Muscle of arm (tissue), 14 donors: ENCODE measurements at places on chromosomes 16 and 17. TPM values are rescaled to one million over a fixed set of nuclear protein-coding genes. Genes with fewer than 3 reads are reported as not detected.

DNA sequence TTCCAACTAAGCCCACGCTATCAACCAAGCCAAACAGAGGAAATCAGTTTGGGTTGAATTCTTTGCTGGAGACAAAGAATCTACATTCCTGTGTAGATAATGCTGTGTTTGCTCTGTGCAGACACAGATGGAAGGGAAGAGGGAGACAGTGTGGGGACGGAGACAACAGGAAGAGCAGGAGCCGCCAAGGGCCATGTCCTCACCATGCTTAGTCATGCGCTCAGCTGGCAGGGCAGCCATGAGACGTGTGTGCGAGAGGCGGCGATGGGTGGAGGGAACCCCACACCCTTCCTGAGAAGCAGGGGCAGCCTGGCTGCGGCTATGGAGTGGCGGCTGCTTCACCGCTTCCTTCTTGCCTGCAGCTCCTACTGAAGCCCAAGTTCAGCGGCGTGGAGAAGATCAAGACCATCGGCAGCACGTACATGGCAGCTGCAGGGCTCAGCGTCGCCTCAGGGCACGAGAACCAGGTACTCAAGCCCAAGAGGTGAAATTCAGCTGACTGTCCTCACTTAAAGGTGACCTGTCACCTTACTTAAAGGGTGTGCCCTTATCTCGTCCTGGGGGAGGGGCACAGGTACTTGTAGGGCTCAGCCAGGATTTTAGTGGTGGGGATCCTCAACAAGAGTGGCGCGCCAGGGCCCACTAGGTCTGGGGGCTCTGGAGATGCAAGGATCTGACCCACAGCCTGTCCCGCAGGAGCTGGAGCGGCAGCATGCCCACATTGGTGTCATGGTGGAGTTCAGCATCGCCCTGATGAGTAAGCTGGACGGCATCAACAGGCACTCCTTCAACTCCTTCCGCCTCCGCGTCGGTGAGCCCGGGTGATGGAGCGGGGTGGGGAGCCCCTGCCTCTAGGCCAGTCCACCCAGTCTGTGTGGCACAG, 47.5 kb downstream of the ADCY7 start:
- DNase-seq: no peak

DNA sequence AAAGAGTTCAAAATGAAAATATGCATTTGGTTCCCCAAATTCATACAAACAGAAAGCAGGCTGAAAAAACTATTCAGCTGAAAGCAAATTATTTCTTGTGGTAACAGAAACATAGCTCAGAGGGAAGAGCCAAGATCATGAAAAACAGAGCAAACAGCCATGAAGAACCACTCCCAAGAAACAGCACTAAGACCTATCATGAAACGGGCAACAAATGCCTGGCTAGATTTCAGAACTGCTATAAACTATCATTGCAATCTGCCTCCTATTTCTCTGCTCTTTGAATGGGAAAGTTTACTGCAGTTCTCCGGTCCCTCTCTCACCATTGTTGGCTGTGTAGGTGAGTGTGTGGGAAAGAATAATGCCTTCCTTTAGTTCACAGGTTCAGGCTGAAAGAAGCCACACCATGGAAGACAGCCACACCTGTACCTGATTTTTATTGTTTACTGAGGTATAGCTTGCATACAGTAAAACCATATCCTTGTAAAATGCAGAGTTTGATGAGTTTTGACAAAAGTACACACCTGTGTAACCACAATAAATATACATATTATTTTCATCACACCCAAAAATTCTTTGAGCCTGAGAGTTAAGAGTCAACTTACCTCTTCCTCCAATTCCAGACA, 48.2 kb downstream of the CEP112 start:
- no peak for DNase-seq

DNA sequence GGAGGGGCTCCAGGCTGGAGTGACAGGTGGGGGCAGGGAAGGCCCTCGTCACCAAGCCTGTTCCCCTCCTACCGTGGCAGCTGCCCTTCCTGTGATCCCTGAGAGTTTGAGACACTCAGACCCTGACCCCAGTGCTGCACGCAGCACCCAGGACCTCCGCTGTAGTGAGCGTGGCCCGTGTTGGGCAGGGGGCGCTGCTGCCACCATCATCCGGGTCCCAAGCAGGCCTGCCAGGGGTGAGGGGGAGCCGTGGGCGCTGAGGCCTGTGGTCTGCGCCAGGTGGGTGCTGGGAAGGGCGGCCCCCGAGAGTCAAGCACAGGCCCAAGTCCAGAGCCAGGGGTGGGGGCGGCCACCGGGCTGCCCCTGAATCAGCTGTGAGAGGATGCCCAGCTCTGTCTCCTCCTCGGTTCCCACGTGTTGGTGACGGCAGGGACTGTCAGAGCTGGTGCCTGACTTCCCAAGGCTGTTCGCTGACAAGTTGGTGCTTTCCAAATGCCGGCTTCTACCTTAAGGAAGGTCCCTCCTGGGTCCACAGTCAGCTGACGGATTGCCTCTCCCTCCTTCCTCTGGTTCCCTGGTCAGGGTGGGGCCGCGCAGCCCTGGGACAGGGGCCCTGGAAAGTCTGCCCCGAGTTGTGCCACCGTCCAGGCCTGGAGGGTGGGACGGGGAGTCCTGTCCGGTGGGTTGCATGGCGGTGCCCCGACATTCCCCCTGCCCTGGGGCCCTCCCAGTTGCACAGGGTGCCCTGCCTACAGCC, 31.1 kb downstream of the TPSG1 start:
- DNase-seq: no peak

DNA sequence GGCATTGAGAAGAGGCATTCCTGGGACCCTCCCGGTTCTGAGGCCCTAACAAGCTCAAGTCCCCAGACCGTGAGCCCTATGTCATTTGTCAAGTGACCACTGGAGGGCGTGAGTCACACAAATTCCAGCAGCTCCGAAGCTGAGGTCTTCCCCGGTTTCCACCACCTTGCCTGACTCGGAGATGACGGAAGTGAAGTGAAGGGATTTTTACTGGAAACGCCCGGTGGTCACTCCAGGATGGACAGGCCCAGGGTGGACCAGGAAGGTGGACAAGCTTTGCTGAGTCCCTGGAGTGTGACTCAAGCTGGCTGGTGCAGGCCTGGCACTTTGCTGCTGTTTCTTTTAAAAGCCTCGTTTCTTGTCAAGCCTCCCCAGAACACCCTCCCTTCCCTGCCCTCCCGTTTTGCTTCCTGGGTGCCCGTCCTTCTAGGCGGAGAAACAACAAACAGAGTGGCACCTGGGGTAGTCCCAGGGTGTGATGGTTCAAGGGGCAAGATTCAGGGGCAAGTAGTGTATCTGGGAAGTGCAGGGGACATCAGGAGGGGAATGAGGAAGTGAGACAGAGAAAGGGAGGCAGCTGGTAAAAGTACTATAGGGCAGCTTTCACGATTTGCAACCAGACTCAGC, 5.3 kb upstream of the NOS2 start:
- DNase-seq: peak; percentile 90

DNA sequence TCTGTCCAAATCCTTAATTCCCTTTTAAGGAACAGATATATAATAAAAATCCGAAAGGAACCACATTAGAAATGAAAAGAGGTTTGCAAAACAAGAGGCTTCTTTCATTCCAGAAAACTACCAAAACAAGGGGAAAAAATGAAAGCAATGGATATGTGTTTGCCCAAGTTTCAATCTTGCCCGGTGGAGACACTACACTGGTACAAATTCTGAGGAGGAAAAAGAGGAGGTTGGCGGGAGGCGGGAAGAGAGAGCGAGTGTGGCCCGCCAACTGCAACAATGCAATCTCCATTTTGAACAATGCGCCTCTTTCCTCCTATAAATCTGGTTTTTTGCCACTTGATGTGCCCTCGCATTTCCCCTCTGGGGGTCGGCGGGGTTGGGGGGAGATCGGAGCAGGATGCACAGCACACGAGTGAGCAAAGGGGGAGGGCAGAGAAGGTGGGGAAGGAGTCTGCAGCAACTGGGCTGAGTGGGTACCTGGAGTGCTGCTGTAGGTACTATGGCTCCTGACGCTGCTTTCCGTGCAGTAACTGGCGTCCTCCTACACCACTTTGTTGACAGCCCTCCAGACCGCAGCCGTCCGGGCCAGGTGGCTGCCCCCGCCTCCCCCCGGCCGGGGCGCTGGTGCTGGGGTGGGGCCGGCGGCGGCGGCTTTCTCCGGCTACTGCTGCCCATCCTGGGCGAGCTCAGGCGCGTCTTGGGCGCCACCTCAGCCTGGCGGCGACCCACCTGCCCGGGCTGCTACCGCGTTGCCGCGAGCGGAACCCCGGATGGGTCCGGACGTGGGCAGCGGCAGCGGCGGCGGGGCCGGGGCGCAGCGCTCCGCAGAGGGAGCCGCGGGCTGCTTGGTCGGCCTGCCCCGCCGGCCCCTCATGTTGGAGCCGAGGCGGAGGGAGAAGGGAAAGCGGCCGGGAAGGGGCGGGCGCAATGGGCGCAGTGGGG, 93.8 kb upstream of the PLEKHM1 start:
- peak; percentile 57 for DNase-seq

DNA sequence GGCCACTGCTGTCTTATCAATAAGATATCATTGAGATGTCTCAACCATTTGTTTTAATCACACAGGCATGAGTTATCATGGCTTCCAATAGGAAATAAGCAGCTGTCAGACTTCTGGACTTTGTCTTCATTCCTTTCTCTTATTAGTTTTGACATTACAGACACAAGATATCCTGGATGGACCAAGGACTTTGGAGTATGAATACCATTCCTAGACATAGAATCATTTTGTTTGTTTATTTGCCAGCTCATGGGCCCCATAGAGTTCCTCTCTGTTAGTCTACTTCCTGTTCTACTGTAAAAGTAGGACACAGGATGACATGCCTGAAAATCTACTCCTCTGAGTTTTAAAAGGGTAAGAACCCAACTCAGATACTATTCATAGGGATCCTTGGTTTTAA, 77.7 kb upstream of the KCNJ16 start:
- no peak for DNase-seq

DNA sequence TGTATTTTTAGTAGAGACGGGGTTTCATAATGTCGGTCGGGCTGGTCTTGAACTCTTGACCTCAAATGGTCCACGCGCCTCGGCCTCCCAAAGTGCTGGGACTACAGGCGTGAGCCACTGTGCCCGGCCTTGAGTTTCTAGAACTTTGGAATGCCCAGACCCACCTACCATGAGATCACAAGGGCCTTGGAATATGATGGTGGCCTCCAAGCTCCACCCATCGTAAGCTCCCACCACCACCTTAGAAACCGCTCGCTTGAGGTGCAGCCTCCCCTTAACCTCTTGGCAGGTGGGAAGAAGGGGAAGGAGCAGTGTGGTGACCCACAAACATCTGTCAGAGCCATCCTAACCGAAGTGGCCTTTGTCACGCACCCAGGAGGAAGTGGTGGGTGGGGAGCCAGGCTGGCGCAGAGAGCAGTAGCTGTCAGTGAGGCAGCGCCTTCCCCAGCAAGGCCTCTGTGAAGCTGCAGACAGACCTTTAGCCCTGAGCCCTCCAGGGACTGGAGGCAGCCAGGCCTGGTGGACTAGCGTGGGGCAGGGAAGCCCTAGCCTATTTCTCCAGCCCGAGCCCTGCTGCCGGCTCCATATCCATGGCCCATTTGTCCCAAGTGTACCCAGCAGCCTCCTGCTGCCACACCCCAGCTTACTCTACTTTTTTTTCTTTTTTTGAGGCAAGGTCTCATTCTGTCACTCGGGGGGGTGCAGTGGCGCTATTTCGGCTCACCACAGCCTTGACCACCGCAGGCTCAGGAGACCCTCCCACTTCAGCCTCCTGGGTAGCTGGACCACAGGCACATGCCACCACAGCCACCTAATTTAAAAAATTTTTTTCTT, 13.1 kb upstream of the SEPHS2 start:
- DNase-seq: no peak

DNA sequence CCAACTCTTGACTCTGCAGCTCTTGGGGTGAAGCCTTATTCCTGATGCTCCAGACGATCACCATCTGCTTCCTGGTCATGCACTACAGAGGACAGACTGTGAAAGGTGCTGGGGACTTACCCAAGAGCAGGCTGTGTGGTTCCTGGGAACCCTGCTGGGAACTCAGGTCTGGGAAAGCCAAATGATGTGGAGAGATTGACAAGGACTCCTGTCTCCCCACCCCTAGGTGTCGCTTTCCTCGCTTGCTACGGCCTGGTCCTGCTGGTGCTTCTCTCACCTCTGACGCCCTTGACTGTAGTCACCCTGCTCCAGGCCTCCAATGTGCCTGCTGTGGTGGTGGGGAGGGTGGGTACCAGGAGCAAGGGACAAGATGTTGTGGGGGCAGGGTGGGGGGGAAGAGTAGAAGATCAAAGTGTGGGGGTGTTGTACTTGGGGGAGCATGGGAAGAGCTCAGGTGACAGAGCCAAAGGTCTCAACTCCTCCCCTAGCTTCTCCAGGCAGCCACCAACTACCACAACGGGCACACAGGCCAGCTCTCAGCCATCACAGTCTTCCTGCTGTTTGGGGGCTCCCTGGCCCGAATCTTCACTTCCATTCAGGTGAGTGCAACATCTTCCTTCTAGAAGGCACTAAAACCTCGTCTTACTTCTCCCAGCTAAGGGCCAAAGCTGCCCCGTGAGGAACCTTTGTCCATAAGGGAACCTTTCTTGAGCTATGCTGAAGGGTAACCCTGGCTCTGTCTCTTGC, 3.0 kb downstream of the SOX15 start:
- DNase-seq: no peak

DNA sequence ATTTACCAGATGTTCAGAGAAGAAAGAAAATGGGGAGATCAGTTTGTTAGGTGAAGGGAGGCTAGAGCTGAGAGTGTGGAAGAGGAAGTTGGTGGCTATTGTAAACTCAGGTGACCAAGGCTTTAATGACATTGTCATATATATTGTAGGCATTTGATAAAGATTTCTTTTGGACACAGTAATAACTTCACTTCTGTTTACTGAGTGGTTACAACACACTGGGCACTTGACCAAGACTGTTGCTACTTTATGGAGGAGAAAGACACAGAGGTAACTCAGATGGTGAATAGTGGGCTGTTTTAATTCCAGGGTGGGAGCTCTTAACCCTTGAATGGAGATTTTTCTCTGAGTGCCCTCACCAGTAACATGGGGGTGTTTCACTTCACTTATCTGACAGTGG, 46.0 kb downstream of the TNRC6A start:
- DNase-seq: no peak

- no peak for DNase-seq
Observed at GRCh38 chr16:24609417-24609739, 70.0 kb downstream of the RBBP6 start.

Gene CCL8
- polyA plus RNA-seq: 1.1 TPM

Gene G6PC1
- not detected for polyA plus RNA-seq

Gene FOXC2
- 0.83 TPM for polyA plus RNA-seq

Gene KRT27
- polyA plus RNA-seq: not detected

Gene ZBTB4
- polyA plus RNA-seq: 22.4 TPM

Gene CHST4
- polyA plus RNA-seq: not detected

Gene CARD14
- polyA plus RNA-seq: 1.5 TPM

Gene XPO6
- 48.1 TPM for polyA plus RNA-seq

Gene DDX19B
- polyA plus RNA-seq: 31.4 TPM
